ENCODE measurements at places on chromosomes 2 and 18.

DNA sequence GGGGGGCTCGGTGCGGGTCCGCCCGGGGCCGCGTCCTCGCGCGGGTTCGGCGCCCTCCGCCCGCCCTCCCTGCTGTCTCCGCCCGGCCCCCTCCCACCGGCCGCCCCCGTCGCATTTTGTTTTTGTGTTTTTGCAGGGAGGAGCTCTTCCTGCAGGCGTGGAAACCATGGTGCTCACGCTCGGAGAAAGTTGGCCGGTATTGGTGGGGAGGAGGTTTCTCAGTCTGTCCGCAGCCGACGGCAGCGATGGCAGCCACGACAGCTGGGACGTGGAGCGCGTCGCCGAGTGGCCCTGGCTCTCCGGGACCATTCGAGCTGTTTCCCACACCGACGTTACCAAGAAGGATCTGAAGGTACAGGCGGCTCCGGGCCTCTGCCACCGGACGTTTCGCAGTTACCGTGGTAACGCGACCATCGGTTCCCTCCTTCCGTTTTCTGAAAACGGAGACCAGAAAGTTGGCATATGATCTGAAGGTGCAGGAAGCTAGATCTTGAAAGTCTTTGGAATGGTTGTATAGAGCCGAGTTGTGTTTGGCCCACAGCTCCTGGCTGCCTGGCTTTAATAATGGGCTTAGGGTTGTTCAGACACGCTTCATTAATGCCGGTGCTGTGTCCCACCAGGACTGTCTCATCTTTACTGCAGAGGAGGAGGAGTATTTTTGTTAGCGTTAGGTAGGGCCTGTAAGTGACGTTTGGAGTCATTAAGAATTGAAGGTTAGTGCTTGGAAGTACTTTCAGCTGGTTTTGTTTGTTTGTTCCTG is 891 bp downstream of the KDM3A start:
- DNase-seq: peak; percentile 62

GRCh38 chr2:240518981-240519380 is 38.8 kb downstream of the ANKMY1 start:
- DNase-seq: no peak

DNA sequence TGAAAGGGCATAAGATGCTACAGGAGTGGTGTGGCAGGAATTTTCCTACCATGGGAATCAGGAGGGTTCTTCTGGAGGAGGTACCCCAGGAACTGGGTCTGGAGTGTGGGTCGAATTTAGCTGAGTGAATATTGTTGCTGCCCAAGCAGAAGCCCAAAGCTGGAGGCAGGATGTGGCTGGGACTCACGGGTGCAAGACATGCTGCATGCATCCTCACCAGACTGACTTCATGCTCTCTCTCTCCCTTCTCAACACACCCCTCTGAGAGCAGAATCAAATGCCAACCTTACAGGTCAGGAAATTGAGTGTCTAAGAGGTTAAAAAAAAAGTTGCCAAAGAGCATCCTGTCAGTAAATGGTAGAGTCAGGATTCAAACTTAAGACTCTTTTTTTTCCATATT is 78.8 kb upstream of the TTC39C start:
- no peak for DNase-seq

DNA sequence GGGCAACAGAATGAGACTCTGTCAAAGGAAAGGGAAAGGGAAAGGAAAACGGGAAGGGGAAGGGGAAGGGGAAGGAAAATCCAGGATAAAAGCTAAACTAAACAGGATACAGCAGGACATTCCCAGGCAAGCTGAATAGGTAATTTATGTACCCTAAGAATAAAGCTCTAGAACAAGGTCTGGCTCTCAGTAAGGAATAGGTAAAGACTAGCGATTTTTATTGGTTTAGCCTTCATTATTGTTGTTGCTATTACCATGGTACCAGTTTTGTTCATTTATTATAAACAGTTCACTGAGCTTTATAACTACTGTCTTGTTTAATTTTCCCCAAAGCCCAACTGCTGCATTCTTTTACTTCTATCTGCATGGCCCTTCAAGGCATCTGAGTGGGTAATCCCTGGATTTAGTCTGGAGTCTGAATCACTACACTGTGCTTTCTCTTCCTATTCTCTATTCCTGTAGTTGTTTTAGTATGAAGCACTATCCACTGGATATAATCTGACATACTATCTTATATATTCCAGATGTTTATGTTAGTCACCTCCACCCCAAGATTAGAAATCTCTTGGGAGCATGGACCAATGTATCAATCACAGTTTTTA is 127.1 kb upstream of the TANK start:
- no peak for DNase-seq

GRCh38 chr2:159290289-159290907 is 3.9 kb upstream of the WDSUB1 start:
- DNase-seq: no peak

GRCh38 chr18:79337620-79338019 is 58.1 kb upstream of the NFATC1 start:
- no peak for DNase-seq

Data from activated CD4-positive, alpha-beta T cell treated with anti-CD3 and anti-CD28 coated beads, Interleukin-2, amount 50 U/mL, for 4 hours (primary cell).